ENCODE measurements at places on chromosomes 7 and 10. TPM values are rescaled to one million over a fixed set of nuclear protein-coding genes. Genes with fewer than 3 reads are reported as not detected.

PDE6C gene
- not detected for total RNA-seq

OR2A1 gene
- under 0.01 TPM for total RNA-seq

DNA sequence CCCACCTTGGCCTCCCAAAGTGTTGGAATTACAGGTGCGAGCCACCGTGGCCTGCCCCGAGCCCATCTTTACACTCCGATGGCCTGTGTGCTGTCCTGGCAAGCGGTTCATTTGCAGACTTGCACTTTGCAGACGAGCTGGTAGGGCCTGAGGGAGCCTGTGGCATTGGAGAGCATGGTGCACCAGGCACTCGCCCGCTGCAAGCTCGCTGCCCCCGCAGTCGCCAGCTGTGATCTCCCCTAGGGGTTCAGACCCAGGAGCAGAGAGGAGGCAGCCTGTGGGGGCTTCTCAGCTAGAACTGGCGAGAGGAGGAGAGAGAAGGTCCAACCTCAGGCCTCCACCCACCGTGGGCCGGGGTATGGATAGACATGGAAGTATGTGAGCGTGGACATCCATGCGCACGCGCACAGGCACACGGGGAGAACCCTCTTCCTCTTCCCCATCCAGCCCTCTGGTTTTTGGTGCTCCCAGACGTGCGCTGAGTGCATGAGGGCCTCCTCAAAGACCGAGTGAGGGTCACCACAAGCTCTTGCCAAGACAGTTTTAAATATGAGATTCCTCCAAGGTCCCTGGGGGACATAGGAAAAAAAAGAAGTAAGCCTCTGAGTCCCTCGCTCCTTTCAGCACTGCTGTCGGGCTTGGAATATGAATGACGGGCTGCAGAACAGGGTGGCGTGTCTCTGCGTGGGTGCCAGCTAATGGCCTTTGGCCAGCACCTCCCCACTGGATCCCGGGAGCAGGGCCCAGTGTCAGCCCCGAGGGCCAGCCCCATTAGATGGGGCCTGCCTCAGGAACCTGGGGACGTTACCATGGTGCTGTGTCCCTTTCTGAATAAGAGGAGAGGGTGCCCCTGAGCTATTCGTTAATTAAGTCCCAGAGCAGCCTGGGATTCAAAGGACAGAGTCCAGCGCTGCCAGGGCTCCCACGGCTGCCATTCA is 15.1 kb upstream of the TTYH3 start:
- DNase-seq: no peak

- DNase-seq: no peak
These were observed 108.0 kb downstream of the SH3PXD2A start for GRCh38 chr10:103747193-103747865.

- DNase-seq: no peak
These were observed 5.3 kb upstream of the TMEM184A start for GRCh38 chr7:1561036-1561940.
